ENCODE measurements at places on chromosomes 12 and 14.

DNA sequence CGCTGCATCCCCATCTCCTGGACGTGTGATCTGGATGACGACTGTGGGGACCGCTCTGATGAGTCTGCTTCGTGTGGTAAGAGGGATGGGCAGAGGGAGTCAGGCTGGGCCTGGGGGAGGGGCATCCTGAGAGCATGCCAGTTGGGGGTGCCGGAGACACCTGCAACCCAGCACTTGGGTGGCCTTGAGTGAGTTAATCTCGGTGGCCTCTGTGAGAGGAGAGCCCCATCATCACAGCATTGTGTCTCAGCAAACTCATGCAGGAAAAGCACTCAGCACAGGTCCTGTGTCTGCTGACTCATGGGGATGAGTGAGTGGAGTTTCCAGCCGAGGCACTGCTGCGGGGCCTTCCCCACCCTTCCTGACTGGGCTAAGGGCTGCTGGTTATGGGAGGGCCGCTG, 19.6 kb upstream of the LRP1-AS start:
- peak; percentile 34 for DNase-seq

GRCh38 chr14:68910540-68910939, 68.6 kb downstream of the ACTN1 start:
- DNase-seq: no peak

DNA sequence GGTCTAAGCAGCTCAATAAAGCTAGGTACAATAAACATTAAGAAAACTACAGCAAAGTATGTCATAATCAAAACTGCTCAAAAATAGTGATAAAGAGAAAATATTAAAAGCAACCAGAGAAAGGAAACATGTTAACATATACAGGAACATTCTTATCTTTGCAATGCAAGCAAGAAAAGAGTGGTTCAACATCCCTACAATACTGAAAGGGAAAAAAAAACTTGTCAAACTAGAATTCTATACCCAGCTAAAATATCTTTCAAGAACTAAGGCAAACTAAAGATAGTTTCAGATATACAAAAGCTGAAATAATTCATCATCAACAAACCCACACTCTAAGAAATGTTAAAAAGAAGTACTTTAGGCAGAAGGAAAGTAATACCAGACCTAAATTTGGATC, 134.2 kb downstream of the DPF3 start:
- no peak for DNase-seq

- DNase-seq: no peak
Observed at GRCh38 chr12:106205208-106206069, 42.4 kb downstream of the CKAP4 start.

DNA sequence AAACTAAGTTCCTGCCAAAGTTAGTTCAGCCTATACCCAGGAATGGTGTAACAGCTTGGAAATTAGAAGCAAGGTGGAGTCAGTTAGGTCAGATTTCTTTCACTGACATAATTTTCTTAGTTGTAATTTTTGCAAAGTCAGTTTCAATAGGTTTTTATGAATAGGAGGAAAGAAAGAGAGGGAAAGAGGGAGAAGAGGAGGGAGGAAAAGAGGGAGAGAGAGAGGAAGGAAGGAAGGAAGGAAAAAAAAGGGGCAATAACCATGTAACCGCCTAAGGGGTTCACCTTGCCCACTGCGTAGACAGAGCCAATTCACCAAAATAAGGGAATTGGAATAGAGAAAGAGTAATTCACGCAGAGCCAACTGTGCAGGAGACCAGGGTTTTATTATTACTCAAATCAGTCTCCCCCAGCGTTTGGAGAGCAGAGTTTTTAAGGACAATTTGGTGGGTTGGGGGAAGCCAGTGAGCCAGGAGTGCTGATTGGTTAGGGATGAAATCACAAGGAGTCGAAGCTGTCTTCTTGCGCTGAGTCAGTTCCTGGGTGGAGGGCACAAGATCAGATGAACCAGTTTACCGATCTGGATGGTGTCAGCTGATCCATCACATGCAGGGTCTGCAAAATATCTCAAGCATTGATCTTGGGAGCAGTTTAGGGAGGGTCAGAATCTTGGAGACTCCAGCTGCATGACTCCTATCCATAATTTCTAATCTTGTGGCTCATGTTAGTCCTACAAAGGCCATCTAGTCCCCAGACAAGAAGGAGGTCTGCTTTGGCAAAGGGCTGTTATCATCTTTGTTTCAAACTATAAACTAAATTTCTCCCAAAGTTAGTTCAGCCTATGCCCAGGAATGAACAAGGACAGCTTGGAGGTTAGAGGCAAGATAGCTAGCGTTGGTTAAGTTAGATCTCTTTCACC, 126.0 kb upstream of the AMIGO2 start:
- DNase-seq: no peak

DNA sequence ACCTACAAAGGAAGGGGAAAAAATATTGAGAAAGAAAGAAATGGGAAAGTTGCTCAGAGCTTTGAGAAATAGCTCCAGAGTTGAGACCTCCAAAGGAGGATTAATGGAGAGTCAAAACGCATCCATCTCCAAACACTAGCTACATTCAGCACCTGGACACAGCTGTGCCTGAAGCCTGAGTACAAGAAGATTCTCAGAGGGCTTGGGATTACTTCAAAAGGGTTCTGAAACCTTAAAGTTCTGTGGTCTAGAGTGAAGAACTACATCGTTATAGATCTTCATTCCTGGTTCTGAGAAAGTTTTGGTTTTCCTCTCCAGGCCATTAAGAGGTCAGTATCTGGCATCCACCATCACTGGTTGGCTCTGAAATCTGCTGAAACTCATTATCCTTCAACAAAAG, 10.5 kb upstream of the TMED10 start:
- no peak for DNase-seq

- no peak for DNase-seq
Observed at GRCh38 chr14:68395604-68396003, 397.3 kb downstream of the ZFP36L1 start.

DNA sequence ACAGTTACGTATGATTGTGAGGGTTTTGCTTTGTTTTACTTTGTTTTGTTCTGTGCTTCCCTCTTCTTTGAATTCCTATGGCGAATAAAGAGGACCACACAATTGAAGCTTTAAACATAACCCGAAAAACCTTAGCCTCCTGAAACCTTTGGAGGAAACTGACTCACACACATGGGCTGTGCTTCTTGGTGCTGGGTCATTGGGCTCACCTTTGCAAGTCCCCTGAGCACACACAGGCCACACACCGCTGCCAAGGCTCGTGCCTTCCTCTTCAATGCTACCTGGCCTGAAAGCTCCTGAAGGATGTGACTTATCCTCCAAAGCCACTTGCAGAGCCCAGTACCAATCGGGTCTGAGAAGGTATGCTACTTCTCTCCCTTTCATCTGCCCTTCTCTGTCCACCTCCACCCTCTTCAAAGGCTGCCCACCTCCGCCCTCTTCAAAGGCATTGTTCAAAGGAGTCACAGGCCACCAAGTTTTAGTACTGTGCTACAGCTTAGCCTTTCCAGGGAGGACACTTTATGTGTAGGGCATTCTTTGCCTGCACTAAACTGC, 114.6 kb downstream of the FOXN3 start:
- no peak for DNase-seq

- no peak for DNase-seq
Observed at GRCh38 chr14:31752867-31753661, 191.9 kb downstream of the NUBPL start.

- DNase-seq: no peak
Observed at GRCh38 chr14:50521912-50522341, 10.4 kb downstream of the MAP4K5 start.

DNA sequence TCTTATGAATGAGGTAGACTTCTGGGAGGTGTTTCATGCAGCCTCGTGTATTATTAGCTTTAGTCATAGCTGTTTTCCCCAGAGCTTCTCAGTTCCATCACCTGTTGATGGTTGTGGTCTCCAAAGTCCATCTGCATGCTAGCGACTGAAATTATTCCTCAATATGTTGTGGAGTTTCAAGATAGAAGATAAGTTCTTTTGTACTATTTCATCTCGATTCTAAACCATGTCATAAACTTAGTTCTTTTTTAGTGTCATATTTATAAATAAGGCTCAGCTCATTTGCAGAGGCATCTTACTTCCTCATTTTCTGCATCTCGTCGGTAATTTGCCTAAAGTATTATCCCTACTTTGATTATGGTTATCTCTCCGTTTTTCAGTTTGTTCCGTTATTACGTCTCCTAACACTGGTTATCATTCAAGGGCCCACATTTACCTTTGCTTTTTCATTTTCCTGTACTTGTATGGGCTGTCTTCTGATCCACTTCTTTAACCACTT, 119.1 kb downstream of the ITPR2 start:
- DNase-seq: no peak

DNA sequence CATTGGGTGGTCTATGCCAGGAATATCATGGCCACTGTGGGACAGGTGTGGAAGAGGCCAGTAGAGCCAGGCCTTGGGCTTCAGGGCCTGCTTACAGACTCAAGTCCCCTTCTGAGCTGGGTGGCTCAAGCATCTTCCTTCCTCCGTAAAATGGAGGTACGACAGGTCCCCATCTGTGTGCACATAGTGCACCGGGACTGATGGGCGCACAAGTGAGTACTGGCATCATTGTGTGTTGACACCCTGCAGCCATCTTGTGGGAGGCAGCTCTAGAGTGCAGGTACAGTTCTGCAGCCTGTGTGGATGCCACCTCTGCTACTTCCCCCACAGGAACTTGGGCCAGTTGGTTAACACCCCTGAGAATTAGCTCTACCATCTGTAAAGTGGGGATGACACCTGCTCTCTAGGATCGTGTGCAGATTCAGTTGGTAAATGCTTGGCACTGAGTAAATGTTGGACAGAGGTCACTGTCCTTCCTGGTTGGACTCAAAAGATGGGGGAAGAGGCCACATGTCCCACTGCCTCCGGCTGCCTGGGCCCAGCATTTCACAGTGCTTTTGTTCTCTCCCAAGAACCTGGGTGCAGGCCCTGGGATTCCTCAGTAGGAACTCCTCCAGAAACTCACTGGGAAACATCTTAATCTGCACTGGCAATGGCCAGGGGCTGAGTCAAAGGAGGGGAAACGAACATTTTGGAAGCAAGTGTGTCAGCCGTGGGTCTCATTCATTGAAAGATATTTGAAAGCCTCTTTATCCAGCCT, 70.6 kb downstream of the C14orf132 start:
- no peak for DNase-seq

DNA sequence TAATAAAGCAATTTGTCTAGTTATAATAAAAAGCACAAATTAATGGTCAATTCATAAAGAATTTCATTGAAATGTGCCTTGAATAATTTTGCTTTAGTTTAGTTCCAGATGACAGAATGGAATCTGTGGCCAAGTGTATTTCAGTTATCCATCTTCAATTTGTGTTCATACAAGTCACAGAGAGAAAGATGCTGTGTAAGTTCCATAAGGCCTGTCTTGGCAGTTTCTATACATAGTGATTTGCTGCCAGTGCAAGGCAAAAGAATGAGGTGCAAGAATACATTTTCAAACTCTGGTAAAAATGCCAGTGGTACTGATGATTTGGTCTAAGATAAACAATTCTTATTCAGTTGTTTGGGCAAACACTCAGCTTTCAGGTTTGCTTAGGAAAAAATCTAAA, 134.4 kb upstream of the PTPRB start:
- DNase-seq: no peak

DNA sequence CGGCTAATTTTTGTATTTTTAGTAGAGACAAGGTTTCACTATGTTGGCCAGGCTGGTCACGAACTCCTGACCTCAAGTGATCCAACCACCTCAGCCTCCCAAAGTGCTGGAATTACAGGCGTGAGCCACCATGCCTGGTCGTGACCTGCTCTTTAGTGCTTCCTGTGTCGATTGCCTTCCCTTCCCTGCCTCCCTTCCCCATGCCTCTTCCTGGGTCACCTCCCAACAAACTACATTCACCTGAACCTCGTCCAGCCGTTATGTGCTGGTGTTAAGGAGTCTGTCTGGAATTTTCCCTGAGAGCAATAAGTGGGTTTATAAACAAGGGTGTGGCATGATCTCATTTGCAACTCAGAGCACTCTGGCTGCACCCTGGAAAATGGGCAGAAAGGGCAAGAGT, 32.1 kb upstream of the C12orf76 start:
- no peak for DNase-seq

DNA sequence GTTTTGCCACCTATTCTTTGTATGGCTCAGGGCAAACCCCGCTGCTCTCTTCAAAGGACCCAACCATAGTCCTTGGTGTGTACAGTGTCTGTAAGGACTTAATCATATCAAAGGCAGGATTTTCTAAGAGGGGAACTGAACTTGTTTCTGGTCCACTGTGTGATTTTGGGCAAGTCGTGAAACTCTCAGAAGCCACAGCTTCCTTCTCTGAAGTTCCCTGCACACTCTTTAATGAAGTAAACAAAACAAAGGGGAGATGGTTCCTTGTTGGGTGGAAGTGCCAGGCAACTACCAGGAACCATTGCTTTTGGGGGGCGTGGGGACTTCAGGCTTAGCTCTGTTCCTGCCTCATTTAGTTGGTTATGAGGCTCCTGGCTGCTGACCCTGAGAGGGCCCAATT, 152.4 kb downstream of the VRK1 start:
- DNase-seq: no peak

DNA sequence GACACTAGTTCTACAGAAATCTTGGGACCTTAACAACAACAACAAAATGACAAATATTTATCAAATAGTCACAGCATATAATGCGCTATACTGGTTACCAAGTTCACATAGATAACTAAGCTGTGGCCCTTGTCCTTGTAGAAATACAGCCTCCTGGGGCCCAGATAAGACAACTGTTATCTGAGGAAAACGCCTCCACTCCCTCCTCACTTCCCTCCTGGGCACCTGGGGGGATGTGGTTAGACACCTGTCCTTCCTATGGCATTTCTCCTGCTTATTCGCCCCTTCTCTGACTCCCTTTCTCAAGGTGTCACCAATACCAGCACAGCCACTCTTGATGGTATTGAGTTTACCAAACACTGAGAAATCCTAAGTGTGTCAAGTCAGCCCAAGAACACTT, 419.4 kb downstream of the RAD51B start:
- no peak for DNase-seq

- DNase-seq: no peak
Observed at GRCh38 chr14:69464379-69464778, 20.1 kb upstream of the PLEKHD1 start.

DNA sequence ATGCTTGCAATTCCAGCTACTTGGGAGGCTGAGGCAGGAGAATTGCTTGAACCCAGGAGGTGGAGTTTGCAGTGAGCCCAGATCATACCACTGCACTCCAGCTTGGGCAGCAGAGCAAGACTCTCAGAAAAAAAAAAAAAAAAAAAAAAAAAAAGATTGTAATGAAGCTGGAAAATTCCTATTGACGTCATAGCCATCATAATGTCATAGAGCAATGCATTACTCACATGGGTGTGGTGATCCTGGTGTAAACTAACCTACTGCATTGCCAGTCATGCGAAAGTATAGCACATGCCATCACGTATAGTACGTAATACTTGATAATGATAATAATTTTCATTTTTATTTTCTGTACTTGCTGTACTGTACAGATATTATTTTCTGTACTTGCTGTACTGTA, 42.7 kb upstream of the NID2 start:
- no peak for DNase-seq

GRCh38 chr12:14937689-14938088, 648 bp downstream of the ERP27 start:
- no peak for DNase-seq

Measured in stimulated activated CD4-positive, alpha-beta T cell treated with anti-CD3 and anti-CD28 coated beads, Interleukin-1b, Interleukin-23, amount 100 ng/mL, for 24 hours (primary cell).